ENCODE measurements at places on chromosomes 7 and 10.

DNA sequence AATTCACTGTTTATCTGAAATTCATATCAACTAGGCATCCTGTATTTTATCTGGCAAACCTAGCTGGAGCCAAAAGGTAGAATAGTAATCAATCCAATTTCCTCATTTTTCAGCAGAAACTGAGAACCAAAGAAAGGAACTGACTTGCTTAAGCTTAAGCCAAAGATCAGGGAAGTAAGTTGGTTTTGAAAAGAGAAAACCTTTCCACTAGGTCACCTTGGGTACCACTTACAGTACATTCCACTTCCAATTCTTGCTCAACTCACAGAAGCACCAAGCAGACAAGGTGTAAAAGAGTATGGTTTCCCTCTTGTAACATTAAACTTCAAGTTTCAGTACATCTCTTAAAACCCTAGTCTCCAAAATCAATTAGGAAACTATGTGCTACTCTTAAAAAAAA is 79.6 kb downstream of the ZFAND4 start:
- no peak for DNase-seq

DNA sequence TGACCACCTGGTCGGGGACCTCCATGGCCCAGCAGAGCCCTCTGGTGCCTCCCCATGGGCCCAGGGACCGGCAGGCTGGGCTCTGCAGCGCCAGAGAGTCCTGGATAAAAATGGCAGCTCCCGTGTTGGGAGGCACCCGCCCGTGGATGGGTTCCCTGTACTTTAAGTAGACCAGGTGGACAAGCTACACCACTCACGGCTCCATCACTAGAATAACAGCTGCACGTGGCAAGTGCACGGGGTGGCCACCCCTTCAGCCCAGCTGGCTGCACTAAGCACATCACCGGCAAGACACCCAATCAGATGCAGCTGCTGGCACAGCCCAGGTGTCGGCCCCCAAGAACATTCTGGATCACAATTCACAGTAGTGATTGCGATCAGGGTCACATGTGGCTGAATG is 69.8 kb downstream of the DIP2C start:
- no peak for DNase-seq

GRCh38 chr10:124075231-124075955 is 18.0 kb downstream of the CHST15 start:
- DNase-seq = no peak

- DNase-seq = no peak
Measured at GRCh38 chr7:6210621-6211372, 61.6 kb downstream of the CYTH3 start.

DNA sequence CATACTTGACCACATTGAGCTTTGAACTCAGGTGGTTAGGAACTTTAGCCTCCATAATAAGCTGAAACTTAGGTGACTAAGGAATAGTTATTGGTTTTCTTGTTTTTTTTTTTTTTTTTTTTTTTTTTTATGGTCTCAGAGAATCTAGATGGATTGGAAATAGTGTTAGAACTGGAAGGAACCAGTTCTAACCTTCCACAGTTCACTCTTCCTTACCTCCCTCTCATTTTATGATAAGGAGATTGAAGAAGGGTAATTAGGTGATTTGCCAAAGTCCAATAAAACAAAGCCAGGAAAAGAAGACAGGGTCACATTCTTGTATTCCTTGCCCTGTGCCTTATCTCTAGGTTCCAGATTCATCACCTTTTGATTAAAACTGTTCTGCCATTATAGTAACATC is 71.7 kb upstream of the STRIP2 start:
- DNase-seq = no peak

DNA sequence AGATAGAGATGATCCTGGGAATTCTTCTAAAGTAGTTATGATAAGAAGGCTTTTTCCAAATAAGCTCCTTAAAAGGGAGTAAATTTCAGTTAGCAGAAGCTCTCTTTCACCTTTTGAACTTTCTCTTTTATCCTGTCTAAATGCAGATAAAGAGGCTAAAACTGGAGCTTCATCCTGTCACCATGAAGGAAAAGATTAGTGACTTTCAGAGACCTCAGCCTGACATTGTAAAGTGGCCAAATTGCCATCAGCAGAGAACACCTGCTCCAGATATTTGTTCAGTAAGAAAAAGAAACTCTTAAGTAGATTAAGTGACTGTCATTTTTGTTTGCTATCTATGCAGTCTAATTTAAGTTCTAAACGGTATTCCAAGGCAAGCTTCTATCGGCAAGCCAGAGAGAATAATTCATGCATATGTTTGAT is 18.3 kb downstream of the VWDE start:
- DNase-seq = no peak

GRCh38 chr7:124257638-124258308 is 224.9 kb upstream of the TMEM229A start:
- DNase-seq = no peak

GRCh38 chr7:113784316-113784715 is 134.5 kb downstream of the PPP1R3A start:
- DNase-seq = no peak

DNA sequence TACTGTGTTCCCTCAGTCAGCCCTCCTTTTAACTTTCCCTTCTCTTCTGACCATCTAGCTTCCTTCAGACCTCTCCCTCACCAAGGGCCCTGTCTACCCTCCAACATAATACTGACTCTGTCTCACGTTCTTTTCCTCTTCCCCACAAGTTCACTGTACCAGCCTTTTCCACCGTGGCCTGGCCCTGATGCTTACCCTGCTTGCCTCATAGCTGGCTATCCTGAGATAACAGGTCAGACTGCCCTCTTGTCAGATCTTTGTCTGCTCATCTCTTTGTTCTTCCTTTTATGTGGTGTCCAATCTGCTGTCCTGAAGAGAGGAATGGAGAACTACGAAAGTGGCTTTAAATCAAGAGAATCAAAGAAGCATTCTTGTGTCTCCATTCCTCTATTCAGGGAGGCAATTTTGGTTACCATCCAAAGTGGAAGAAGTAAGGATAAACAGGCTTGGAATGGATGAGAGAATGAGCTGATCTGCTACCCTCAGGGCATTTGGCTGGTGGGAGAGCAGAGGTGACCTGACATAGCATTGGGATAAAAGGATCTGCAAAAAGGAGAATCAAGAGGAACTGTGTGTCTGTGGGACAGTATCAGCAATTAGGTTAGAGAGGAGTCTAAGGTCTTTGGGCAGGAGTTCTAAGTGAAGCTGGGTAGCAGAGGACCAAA is 8.1 kb downstream of the BTAF1 start:
- no peak for DNase-seq

GRCh38 chr7:2792235-2792634 is 51.9 kb downstream of the GNA12 start:
- DNase-seq = no peak

- DNase-seq = no peak
Measured at GRCh38 chr7:33395340-33395739, 266.0 kb downstream of the BBS9 start.

GRCh38 chr10:50422259-50422658 is 170.9 kb upstream of the ASAH2 start:
- no peak for DNase-seq

DNA sequence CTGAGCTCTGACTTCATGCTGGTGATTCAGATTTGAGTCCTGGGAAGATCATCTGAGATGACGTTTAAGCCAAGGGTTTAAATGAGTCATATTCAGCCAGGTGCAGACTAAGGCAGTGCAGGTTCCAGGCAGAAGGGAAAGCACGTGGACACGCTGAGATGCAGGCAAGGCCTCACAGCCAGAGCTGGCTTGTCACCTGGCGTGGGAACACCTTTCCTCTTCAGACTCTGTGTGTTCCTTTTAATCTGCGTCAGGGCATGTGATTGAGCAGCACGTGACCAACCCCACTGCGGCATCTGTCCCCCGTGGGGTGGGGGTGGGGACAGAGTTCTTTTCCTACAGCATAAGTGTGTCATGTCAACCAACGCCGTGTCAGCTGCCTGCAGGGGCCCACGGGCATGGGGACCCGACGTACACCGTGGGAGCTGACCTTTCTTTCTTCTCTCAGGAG is 10.7 kb upstream of the IDI2 start:
- no peak for DNase-seq

DNA sequence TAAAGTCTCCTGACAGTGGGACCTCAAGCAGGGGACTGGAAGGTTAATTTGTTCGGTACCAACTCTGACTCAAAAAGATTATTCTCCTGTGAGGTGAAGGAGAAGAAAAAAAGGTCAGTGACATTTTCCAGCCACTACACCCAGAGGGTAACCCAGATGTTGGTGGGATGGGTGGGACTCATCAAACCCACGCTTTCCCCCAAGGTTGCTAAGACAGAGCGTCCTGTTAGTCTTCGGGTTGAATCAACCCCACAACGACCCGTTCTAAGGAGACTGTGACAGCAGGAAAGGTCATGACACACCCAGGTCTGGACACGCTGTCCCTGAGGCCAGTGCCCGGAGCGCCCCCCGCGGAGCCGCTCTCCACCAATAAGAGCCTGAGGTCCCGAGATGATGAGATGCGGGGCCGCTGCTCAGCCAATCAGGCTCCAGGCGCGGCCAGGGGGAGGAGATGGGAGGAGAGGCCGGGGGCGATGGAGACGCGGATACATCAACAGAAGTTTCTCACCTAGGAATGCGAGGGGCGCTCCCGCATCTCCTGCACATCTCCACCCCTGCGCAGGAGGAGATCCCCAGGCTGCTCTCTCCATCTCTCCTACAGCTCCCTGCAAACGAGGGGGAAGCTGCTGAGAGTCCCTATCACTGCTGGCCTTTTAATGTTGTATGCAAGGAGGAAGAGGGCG is at the start of gene WNT16:
Gene WNT16, plus strand, starts transcription at position 493 of the 683 bp plus-strand sequence. CDS start 293 bp downstream, outside the sequence.
- no peak for DNase-seq

GRCh38 chr10:29748109-29748650 is 113.4 kb upstream of the SVIL start:
- DNase-seq = no peak

GRCh38 chr10:116553378-116553980 is 7.7 kb downstream of the PNLIP start:
- no peak for DNase-seq

GRCh38 chr10:72006026-72006425 is 41.8 kb downstream of the CHST3 start:
- DNase-seq = no peak

DNA sequence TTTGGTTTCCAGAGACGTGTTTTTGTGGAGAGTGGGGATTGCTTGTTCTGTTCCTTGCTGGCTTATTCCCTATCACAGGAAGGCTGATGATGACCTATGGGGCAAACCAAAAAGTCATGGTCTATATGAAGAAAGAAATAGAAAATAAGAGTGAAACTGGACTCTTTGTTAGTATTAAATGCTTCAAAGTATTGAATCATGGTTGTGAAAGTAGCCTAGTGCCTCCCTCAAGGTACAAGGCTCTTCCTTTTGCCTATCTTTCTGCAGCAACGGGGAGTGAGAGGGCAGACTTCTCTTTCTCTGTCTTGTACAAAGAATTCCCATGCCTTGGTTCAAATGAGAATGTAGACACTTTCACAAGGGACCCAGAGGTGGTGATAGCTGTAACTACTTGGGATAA is 9.0 kb downstream of the MEST start:
- DNase-seq = no peak

- no peak for DNase-seq
Measured at GRCh38 chr7:142646386-142647140, 102.7 kb upstream of the PRSS1 start.

DNA sequence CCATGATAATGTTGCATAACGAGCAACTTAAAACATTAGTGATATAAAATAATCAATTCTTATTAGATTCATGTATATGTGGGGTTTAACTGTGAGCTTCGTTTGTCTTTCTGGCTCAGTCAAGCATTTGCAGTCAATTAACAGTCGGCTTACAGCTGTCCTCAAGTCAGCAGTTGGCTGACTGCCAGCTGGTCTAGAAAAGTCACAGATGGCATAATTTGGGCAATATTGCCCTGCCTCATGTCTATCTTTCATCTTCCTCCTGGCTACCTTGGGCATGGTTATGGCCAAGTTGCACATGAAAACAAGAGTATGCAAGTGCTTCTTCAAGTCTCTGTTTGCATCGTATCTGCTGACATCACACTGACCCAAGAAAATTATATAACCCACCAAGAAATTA is 186.1 kb upstream of the ZWINT start:
- no peak for DNase-seq

Measured in left ventricle myocardium inferior (tissue), 1 donor.